ENCODE measurements at places on chromosomes 5 and 9.

- DNase-seq = no peak
Measured at GRCh38 chr5:180040287-180041214, 31.0 kb downstream of the RNF130 start.

- DNase-seq = no peak
Measured at GRCh38 chr9:134324359-134325095, 1.7 kb upstream of the RXRA start.

DNA sequence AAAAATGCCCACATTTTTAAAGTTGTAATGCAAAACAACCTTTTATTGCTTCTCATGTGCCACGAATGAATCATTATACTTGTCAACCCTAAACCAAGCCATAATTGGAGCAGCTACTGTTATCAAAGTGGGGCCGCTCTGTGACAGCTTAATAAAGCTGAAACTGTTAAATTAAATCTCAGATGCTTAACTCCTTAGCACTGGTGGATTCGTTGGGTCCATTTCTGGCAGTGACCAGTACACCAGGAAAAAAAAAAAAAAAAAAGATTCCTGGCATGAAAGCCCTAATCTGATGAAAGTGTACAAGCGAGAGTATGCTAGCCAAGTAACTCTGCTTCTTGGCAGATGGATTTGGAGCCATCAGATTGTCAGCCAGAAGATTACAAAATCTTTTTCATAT lies 164.8 kb downstream of the ZSWIM6 start:
- no peak for DNase-seq

DNA sequence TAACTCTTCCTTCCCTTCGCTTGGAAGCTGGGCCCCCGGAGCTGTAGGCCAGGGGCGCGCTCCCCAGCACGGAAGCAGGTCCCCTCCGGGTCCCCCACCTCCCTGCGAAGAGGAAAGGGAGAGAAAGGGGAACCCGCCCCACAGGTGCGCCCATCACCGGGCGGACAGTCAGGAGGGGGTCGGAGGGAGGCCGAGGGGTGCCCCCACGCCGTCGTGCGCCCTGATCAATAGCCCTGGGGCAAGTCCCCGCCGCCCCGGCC lies 793 bp downstream of the AGPAT2 start:
- DNase-seq = no peak

- no peak for DNase-seq
Measured at GRCh38 chr5:68641211-68641610, 425.7 kb downstream of the PIK3R1 start.

GRCh38 chr5:138488481-138488945 lies 23.2 kb downstream of the EGR1 start:
- no peak for DNase-seq

GRCh38 chr9:84145780-84146179 lies 165.2 kb downstream of the RMI1 start:
- no peak for DNase-seq

DNA sequence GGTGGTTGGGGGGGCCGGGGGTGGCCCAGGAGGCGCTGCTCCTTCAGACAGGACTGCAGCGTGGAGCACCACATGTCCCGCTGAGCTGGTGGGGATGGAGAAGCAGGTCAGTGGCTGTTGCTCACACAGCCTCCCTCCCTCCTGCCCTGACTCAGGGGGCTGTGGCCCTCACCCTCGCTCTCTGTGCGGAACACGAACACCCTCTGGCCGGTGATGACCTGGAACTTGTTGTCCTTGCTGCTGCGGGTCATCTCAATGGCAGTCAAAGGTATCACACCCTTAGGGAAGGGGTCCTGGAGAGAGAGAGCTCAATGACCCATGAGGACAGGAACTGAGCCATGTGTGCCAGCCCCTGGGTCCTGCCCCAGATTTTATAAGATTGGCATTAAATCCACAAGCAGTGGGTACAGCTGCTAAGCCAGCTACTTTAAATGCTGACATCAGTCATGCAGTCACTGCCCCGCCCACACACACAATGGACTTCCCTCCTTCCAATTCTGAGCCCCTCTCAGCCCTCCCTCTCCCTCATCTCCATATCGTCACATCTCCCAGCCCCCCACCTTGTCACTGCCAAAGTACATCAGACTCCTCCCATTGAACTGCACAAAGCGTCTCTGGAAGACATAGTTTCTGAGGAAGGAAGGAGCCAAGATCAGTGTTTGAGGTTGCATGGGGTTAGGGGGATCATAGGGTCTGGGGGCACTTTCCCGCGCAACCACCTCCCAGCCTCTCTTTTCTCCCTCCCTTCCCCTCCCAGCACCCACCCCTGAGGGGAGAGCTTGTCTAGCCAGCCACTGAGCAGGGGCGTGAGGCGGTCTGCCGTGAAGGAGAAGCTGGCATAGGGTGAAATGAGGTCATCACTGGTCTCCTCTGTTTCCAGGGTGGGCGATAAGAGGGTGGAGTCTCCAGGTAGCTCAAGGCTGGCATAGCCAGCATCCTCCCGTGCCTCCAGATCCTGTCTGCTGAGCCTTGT lies 8.9 kb downstream of the ARAP3 start:
- DNase-seq = no peak

DNA sequence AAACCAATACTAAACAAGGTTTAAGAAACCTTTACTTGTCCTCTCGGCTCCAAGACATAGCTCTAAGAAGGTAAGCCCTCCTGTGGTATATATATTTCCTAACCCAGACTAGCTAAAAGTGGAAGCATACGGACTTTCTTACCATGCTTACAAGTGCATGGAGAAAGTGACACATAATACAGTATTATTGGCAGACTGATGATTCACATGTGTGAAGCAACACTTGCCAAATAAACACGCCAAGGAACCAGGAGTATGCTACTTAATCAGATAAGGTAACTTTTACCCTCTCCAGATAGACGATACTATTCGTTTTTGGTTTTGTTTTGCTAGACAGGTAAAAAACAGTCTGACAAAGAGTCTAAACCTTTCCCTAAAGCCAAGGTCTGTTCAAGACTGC lies 264.1 kb downstream of the MLLT3 start:
- DNase-seq = no peak

DNA sequence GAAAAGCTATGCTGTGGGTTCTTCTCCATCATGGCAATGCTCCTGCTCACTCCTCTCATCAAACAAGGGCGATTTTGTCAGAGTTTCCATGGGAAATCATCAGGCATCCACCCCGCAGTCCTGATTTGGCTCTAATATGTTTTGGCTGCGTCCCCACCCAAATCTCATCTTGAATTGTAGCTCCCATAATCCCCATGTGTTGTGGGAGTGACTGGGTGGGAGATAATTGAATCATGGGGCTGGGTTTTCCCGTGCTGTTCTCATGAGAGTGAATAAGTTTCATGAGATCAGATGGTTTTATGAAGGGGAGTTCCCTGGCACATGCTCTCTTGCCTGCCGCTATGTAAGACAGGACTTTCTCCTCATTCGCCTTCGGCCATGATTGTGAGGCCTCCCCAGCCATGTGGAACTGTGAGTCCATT lies 163.8 kb downstream of the GADD45G start:
- no peak for DNase-seq

DNA sequence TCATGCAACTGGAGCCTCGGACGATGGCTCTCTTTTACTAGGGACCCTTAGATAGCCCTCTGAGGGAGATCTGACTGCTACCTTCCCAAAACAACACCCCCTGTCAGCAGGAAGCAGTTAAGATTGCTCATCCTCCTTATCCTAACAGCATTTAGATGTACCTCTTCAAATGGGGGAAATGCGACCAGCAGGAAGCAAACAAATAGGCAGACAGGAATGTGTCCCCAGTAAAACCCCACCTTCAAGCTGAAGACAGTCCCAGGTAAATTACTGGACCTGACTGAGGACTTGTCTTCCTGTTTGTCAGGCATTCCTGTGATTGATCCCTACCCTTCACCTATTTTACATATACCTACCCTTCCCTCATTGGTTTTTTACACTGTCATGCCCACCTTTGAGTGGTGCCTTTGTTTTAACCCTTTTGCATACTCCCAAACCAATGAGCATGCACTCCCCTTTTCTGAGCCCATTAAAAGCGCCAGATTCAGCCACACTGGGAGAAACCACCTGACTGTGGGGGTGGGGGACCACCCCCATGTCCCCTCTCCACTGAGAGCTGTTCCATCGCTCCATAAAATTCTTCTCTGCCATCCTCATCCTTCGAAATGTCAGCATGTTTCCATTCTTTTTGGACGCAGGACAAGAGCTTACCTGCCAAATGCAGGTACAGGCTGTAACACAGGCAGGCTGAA lies 954.0 kb upstream of the CDH6 start:
- no peak for DNase-seq

DNA sequence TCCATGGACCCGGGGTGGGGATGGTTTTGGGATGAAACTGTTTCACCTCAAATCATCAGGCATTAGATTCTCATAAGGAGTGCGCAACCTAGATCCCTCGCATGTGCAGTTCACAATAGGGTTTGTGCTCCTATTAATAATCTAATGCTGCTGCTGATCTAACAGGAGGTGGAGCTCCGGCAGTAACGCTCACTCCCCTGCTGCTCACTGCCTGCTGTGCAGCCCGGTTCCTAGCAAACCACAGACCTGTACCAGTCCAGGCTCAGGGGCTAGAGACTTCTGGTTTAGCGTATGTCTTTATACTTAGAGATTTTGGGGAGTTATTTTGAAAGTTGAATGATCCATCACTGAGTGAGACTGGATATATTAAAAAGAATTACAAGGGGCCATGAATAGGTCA lies 50.2 kb downstream of the RICTOR start:
- no peak for DNase-seq

DNA sequence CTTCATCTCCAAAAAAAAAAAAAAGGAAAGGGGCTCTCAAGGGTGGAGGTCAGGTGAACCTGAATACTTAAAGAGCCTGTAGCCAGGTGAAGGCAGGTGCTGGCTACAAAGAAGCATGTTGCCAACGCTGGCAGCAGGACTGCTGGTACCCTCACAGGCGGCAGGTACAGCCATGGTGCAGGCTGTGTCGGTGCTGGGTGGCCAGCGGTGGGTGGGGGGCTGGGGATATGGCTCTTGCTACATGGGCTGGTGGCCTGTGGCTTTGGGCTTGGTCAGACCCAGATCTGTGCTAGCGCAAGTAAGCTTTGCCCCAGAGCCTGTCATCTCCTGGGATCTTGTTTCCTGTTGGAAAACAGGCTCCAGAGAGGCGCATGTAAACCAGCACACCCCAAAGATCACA lies 86.3 kb upstream of the PHYKPL start:
- no peak for DNase-seq

GRCh38 chr5:39270225-39270848 lies 51.0 kb upstream of the FYB1 start:
- no peak for DNase-seq

DNA sequence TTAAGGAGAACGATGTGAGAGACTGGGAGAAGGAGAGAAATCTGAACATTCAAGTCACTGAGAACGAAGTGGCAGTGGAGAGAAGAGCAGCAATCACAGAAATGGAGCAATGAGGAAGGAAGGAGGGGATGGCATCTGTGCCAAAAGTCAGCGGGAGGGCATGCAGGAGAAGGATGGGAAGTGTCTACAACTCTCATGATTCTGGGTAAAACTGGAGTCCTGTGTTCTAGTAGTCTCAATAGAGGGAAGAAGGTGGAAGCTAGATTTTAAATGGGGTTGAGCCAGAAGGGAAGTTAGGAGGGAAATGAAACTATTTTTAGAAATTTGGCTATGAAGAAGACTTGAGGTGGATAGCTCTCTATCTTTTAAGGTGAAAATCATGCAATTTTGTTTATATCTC lies 39.1 kb upstream of the SPATA31C2 start:
- DNase-seq = no peak

DNA sequence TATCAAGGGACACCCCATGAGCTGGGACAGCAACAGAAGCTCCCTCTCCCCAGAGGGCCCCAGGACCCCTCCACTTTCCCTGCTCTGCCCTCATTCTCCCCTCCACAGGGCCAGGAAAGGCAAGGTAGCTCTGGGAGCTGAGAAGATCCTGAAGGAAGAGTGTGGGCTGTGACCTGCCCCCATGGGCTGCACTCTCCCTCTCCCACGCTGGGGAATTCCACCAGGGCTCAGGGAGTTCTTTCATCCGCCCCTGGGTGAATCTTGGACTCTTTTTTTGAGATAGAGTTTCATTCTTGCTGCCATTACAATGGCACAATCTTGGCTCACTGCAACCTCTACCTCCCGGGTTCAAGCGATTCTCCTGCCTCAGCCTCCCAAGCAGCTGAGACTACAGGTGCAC lies 73.8 kb downstream of the C9orf50 start:
- DNase-seq = no peak

DNA sequence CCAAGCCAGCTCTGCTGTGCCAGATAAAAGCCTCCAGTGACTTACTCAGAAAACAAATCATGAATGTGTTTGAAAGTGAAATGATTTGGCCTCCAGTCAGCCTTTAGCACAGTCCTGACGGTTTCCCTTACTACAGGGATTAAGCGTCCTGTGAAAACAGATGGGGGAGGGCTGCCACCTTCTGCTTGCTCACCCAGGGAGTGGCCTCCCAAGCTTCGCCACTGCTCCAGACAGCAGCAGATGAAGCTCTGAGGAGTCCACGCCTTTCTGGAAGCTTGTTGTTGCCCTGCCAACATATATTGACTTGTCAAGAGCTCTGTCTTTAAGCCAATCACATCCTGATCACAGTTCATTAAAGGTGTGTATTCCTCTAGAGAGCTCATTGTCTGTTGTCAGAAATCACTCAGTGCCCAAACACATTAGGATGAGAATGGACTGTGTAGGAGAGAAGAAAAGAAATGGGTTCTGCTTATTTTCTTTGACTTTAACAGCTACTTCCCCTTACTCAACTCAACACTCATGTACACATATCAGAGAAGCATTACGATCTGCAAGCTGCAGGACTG lies 4.9 kb upstream of the FYB1 start:
- no peak for DNase-seq

- no peak for DNase-seq
Measured at GRCh38 chr5:60830581-60831127, 13.4 kb downstream of the ELOVL7 start.

DNA sequence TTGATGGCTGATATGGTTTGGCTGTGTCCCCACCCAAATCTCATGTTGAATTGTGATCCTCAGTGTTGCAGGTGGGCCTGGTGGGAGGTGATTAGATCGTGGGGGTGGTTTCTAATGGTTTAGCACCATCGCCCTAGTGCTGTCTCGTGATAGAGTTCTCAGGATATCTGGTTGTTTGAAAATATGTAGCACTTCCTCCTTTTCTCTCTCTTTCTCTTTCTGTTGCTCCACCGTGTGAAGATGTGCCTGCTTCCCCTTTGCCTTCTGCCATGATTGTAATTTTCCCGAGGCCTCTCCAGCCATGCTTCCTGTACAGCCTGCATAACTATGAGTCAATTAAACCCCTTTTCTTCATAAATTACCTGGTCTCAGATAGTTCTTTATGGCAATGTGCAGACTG lies 111.6 kb downstream of the SREK1 start:
- no peak for DNase-seq

- no peak for DNase-seq
Measured at GRCh38 chr9:31321256-31321655, 1063.2 kb upstream of the ACO1 start.
